ENCODE measurements at places on chromosomes 6 and 20.

DNA sequence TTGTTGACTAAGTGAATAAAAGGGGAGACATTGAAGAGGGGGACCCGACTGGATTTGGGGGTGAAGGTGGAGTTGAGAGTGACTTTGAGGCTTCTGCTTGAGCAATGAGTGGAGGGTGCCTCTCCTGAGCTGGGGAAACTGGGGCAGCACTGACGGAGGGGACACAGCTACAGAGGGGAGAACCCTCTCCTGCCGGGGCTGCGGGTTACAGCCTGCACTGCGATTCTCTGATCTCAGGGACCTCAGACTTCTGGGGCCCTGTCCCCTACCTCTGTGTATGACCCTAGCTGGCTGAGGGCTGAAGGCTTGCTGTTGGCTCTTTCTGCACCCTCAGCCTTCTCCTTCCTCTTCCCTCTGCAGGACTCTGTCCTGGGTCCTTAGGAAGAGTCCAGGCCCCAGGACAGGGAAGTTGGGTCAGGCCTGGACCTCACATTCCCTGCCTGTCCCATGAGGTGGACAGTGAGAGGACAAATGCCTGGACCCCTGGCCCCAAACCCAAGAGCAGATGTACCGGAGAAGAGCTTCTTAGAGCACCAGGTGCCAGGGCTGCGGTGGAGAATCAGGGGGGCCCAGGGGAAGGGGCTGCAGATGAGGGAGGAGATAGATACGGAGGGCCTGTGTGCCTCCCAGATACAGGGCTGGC, 13.7 kb upstream of the FAM110A start:
- H3K36me3 ChIP-seq = no peaks in the 10 kb centered on the region
- peak overlapping the region; percentile 59 for H3K27ac ChIP-seq
- peaks cover 6% of the 10 kb centered on the region for H3K4me1 ChIP-seq
- no peak overlapping the region for H3K4me3 ChIP-seq
- peaks cover 4% of the 10 kb centered on the region for H3K27me3 ChIP-seq
- no peak for DNase-seq

- no peak overlapping the region for H3K4me3 ChIP-seq
- no peak overlapping the region for H3K27ac ChIP-seq
- no peaks in the 10 kb centered on the region for H3K36me3 ChIP-seq
Observed at GRCh38 chr6:66179361-66179760, 472.3 kb upstream of the EYS start.

GRCh38 chr6:131532580-131533039, 40.4 kb upstream of the ARG1 start:
- H3K27ac ChIP-seq = no peak overlapping the region
- DNase-seq = no peak
- no peaks in the 10 kb centered on the region for H3K27me3 ChIP-seq
- no peak overlapping the region for H3K4me3 ChIP-seq

GRCh38 chr6:147217840-147218404, 13.7 kb downstream of the STXBP5 start:
- peaks cover 19% of the 10 kb centered on the region for H3K4me1 ChIP-seq
- H3K27me3 ChIP-seq = no peaks in the 10 kb centered on the region
- H3K27ac ChIP-seq = no peak overlapping the region

- peaks cover 16% of the 10 kb centered on the region for H3K27me3 ChIP-seq
- H3K36me3 ChIP-seq = no peaks in the 10 kb centered on the region
- DNase-seq = no peak
- H3K4me3 ChIP-seq = no peak overlapping the region
- H3K4me1 ChIP-seq = no peaks in the 10 kb centered on the region
Observed at GRCh38 chr6:159260208-159260607, 91.0 kb downstream of the FNDC1 start.

DNA sequence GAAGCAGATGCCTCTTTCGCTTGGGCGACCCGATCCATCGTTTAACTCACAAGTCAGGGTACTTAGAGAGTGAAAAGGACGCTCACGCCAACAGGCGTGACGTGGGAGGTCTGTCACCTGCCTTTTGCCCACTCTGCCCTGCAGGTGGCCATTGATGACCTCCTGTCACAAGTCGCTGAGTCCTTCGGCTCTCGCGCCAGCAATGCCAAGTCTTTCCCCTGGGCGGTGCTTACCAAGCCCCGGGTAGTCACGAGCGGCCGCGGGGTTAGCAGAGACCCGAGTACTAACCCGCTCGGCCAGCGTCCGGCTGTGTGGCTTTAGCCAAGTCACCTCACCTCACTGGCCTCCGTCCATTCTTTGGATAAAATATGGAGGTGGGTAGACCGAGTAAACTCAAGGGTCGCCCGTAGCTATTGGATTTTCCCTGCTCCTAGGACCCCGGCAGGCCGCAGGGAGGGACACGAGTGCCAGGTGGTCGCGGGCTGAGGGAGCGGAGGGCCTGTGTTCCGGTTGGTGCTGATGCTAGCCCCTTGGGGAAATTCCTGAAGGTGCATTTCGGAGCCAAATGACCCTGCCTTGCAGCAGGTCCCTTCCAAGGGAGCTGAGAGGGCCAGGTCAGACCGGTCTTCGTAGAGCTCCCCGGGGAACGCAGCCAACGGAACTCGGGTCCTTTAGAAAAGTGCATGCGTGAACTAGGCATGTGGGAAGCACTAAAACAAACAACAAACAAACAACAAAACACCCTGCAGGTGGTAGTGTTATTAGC, 668 bp downstream of the PKIB start:
- peak; percentile 35 for DNase-seq
- peaks cover 7% of the 10 kb centered on the region for H3K36me3 ChIP-seq

- peak; percentile 69 for DNase-seq
- H3K27ac ChIP-seq = peak within 1 kb of the TSS; percentile 92
- H3K4me3 ChIP-seq = peak within 1 kb of the TSS; percentile 85
- H3K4me1 ChIP-seq = peaks cover 10% of the 10 kb centered on the region
- H3K27me3 ChIP-seq = peaks cover 40% of the 10 kb centered on the region
- no peaks in the 10 kb centered on the region for H3K36me3 ChIP-seq
Observed at GRCh38 chr6:117906958-117907600, at the start of gene SLC35F1. SLC35F1 (plus strand) TSS chr6:117907264.

DNA sequence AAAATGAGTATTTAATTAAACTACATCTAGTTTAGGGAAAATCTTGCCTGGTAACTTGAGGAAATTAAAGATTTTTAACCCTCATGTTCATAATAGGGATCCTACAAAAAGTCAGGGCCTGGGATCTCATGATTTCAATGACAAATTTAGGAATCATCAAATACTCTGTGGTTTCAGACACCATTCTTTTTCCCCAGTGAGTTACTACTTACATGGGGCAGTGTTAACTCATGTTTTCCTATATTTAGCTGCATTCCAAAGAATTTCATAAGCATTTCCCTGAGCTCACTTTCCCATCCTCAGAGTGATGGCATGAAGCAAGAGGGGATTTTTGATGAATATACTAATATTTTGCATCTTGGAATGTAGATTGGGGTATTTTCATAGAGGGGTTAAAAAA, 321.7 kb downstream of the CENPW start:
- no peak overlapping the region for H3K27ac ChIP-seq
- no peak overlapping the region for H3K4me3 ChIP-seq
- H3K36me3 ChIP-seq = no peaks in the 10 kb centered on the region
- H3K4me1 ChIP-seq = no peaks in the 10 kb centered on the region

- no peaks in the 10 kb centered on the region for H3K4me1 ChIP-seq
- H3K4me3 ChIP-seq = no peak overlapping the region
- no peak overlapping the region for H3K27ac ChIP-seq
- no peak for DNase-seq
- peaks cover 10% of the 10 kb centered on the region for H3K36me3 ChIP-seq
Observed at GRCh38 chr20:23399568-23400241, 21.6 kb downstream of the NAPB start.

GRCh38 chr20:49344140-49344539, 66.3 kb upstream of the ZNFX1 start:
- no peak for DNase-seq
- H3K36me3 ChIP-seq = no peaks in the 10 kb centered on the region
- no peak overlapping the region for H3K4me3 ChIP-seq
- no peak overlapping the region for H3K27ac ChIP-seq
- H3K4me1 ChIP-seq = peaks cover 3% of the 10 kb centered on the region

- H3K36me3 ChIP-seq = no peaks in the 10 kb centered on the region
- H3K27me3 ChIP-seq = no peaks in the 10 kb centered on the region
- DNase-seq = no peak
- H3K27ac ChIP-seq = no peak overlapping the region
Observed at GRCh38 chr6:119138906-119139541, 60.6 kb upstream of the FAM184A start.

DNA sequence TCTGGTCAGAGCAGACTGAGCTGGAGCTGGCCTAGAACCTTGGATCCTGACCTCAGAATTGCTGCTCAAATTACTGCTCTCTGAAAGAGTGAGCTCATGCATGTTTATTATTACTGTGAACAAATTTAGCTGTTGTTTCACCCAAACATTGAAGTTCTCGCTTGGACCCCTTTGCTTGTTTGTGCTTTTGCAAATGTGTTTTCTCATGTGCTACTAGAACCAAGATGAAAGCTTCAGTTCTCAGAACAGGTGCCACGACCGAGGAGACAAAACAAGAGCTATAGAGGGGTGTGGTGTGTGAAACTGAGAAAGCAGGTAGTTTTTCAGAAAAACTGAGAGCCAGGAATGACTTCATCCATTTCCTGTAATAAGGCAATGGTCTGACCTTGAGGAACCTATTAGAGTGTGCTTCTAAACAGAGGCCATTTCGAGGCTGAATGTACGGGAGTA, 50.0 kb upstream of the ESR1 start:
- no peak overlapping the region for H3K4me3 ChIP-seq
- no peaks in the 10 kb centered on the region for H3K4me1 ChIP-seq
- H3K27me3 ChIP-seq = no peaks in the 10 kb centered on the region
- no peaks in the 10 kb centered on the region for H3K36me3 ChIP-seq
- H3K27ac ChIP-seq = no peak overlapping the region

GRCh38 chr6:131843768-131844167, 35.9 kb downstream of the ENPP1 start:
- no peaks in the 10 kb centered on the region for H3K4me1 ChIP-seq
- no peaks in the 10 kb centered on the region for H3K36me3 ChIP-seq
- no peak for DNase-seq

GRCh38 chr20:48603116-48603818, 224.5 kb downstream of the PREX1 start:
- no peak for DNase-seq
- H3K27ac ChIP-seq = no peak overlapping the region
- no peak overlapping the region for H3K4me3 ChIP-seq
- peaks cover 9% of the 10 kb centered on the region for H3K4me1 ChIP-seq

All from progenitor cell of endocrine pancreas (in vitro differentiated cells).